ENCODE measurements at places on chromosomes 7 and 10.

- no peak for DNase-seq
These were observed 7.8 kb downstream of the NPS start for GRCh38 chr10:127556916-127557315.

- DNase-seq: no peak
These were observed 66.1 kb downstream of the STEAP1B start for GRCh38 chr7:22433710-22434460.

- no peak for DNase-seq
These were observed 52.0 kb downstream of the REEP3 start for GRCh38 chr10:63573068-63573697.

GRCh38 chr7:155287284-155287935, 10.3 kb upstream of the INSIG1 start:
- no peak for DNase-seq

DNA sequence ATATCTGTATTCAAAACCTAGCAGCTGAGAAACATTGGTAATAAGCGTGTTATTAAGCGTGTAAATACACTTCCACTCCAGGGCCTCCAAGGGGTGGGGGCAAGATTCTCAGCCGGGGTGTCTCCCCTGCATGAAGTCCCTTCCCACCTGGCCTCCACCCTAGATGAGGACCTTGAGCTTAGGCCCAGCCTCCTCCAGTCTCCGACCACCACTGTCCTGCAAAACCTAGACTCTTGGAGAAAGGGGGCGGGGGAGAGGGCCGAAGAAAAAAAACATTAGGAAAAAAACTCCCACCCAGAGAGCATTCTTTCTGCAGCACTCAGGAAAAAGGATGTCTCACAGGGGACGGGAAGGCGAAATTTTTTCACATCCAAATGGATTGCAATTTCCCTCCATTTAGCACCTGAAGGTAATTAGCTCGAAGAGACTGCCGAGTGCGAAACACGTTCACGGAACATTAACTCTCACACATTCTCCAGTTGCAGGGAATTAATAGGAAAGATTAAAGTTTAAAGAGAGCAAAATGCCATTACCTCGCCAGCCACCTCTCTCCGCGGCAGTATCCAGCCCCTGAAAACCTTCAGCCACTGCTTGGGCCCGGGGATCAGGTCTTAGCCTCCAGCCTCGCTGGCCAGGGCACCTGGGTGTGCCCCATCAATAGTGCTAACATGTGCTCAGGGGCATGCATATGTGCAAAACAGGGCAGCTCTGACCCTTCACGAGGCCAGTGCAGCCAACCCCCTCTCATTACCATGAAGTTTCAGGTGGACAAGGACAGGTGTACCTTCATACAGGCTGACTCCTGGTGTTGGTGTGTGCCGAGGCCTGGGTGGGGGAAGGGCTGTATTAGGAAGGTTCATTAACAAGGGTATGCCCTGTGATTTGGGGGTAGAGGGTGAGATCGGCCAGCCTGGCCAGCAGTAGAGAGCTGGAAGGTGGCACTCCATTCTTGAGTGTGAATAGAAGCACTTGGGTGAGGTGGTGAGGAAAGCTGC, 77.2 kb downstream of the HIF1AN start:
- DNase-seq: no peak

DNA sequence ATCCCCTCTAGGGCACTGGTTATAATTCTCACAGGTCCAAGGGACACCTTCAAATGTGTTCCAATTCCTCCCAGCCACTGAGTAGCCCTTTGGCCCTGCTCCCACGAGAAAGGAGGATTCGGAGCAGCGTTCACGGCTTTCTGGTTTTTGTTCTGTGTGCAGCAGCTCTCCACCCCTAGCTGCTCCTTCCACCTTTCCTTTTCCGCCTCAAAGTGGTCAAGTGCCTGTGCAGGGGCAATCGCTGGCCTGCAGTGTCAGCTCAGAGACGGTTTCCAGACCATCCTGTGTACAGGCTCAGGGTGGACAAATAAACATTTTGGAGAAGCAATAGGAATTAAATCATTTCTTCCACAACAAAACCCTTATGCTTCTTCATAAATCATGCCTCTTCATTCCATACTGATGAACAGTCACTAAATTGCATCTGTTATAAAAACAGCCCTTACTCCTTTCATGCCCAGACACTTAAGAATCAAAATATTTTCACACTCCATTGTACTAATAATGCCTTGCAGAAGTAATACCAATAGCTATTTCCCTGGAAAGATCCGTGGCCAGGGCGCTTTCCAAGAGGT, 1.1 kb downstream of the KIAA1549 start:
- DNase-seq: no peak

Data from effector CD4-positive, alpha-beta T cell (primary cell).